ENCODE measurements at places on chromosomes 13 and 19. TPM values are rescaled to one million over a fixed set of nuclear protein-coding genes. Genes with fewer than 3 reads are reported as not detected.
A peak's percentile ranks its signal among the peaks of the same experiment; 100 is the strongest.

GRCh38 chr19:3175781-3176714, 2.5 kb upstream of the S1PR4 start:
- DNase-seq = no peak

GRCh38 chr19:9757544-9758501, 10.7 kb downstream of the ZNF846 start:
- no peak for DNase-seq

GRCh38 chr19:45141203-45141900, 19.4 kb downstream of the NKPD1 start:
- no peak for DNase-seq

DNA sequence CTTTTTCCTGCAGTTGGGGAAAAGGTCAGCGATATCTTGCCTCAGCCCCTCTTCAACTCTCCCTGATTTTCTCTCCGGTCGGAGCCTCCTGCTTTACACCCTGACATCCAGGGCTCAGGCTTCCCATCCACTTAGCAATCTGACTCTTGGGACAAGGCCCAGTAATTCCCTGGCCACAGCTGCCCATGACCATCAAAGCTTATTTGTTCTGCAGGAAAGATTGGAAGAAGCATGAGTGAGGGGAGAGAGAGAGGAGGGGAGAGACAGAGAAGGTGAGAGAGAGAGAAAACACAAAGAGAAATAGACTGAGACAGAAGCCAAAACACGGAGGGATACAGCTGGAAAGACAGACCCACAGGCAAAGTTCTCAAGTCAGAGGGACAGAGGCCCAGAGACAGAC, 13.7 kb downstream of the SYT3 start:
- no peak for DNase-seq

- DNase-seq = no peak
Observed at GRCh38 chr19:17406046-17406886, 836 bp upstream of the BST2 start.

GRCh38 chr19:40687525-40688016, 2.9 kb downstream of the NUMBL start:
- no peak for DNase-seq

GRCh38 chr19:57231686-57232085, 863 bp downstream of the AURKC start:
- no peak for DNase-seq

- DNase-seq = no peak
Observed at GRCh38 chr13:114313061-114313860, 1.0 kb upstream of the CHAMP1 start.

- no peak for DNase-seq
Observed at GRCh38 chr13:106440866-106441265, 94.6 kb downstream of the EFNB2 start.

GRCh38 chr13:110540871-110541525, 20.5 kb downstream of the RAB20 start:
- no peak for DNase-seq

DNA sequence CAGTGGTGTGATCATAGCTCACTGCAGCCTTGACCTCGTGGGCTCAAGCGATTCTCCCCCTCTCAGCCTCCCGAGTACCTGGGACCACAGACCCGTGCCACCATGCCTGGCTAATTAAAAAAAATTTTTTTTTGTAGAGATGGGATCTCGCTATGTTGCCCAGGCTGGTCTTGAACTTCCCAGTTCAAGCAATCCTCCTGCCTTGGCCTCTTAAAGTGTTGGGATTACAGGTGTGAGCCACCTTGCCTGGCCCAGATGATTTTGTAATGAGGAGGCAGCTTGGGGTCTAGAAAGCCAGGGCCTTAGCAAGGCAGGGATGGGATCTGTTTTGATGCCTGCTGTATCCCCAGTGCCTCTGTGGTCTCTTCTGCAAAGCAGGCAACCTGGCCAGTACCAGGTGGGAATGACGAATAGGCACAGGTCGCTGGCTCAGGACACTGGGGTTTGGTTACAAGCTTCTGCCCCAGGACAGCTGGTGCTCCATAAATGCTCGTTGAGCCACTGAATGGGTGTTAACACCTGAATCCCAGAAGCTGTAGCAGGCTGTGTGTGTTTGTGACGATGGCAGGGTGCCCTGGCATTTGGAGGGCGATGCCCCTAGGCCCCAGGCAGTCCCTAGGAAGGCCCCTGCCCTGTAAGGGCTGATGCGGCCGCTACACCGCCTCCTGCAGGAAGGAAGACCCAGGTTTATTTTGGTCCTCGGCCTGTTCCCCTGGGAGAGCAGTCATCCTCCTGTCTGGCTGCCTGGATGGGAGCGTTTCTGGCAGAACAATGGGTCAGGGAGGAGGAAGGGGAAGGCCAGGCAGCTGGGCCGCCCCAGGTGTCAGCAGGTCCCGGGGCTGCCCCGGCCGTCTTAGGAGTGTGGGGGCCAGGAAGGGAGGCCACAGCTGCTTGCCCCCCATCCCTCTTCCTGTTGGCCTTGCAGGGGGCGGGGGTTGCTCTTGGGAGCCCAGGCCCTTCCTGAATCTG, 8.6 kb downstream of the TNFAIP8L1 start:
- DNase-seq = no peak

DNA sequence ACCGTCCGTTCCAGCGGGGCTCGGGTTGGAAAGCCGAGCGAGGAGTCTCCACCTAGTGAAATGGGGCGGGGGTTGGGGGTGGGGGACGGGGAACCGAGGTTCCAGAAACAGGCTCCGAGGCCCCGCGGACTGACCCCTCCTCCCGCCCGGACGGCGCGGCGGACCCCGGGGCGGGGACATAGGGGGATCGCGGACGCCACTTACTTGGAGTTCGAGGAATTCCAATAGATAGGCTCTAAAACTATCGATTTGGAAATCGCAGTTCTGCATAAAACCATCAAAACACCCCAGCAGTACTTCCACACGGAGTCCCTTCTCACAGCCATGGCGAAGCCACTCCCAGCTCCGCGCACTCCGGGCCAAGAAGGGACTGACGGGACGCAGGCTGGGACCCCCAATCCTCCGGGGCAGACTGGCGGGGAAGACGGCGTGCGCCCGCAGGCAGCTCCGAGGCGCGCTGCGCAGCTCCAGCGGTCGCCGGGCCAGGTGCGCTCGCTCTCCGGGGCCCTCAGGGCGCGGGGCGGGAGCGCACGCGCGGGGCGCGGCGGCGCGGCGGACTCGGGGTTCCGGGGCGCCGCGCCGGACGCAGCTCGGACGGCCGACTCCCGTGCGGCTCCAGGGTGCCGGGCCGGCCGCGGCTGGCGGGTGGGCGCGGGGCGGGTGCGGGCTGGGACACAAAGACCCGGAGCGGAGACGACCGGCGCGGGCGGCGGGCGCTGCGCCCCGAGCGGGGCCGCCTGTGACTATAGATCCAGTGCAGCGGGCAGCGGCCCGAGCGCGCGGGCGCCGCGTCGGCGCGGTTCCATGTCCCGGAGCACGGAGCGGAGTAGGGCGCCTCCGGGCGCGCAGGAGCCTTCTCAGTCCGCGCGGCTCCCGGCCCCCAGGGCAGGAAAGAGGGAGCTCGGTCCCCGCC, 567 bp downstream of the EFNB2 start:
- DNase-seq = no peak

DNA sequence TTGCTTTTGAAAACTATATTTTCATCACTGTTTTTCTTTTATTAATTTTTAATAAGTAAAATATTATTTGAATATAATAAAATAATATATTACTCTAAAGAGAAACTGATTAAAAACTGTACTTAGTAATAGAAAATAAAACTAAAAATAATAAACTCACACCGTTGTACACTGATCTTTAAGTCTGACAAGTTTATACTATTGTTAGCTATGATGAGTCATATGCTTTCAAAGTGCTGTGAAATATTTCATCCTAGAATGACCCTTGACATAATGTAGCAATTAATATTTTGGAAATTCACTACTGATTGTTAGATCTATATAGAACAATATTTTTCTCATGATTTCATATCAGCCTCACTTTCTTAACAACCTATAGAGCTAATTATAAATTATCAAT, 1040.6 kb upstream of the SPRY2 start:
- no peak for DNase-seq

- no peak for DNase-seq
Observed at GRCh38 chr19:4847190-4847973, 15.9 kb upstream of the TICAM1 start.

GRCh38 chr19:11203194-11204075, 6.1 kb upstream of the KANK2 start:
- DNase-seq = peak; percentile 73

DNA sequence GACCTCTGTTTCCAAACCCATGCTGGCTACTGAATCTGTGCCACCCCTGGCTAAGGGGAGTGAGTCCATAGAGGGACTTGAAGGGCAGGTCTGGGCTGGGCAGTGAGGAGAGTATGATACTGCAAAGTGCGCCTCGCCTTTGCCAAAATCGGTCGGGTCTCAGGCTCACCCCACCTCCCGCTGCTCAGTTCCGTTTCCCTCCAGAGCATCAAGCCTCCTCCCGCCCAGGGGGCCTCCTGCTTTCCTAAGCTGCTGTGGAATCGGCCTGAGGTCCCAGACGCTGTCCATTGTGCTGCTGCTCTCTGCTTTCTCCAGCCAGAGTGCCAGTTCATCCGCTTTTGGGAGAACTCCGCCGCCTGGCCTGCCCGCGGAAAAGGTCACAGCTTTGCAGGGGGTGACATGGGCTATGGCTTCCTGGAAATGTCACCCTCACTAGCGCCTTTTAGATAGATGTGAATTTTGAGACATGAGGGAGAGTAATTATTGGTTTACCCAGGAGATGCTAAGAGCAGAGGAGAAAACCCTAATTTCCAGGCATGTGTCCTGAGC, 1418.4 kb downstream of the UQCRFS1 start:
- no peak for DNase-seq

GRCh38 chr13:35704331-35704730, 227.8 kb upstream of the MAB21L1 start:
- DNase-seq = no peak

DNA sequence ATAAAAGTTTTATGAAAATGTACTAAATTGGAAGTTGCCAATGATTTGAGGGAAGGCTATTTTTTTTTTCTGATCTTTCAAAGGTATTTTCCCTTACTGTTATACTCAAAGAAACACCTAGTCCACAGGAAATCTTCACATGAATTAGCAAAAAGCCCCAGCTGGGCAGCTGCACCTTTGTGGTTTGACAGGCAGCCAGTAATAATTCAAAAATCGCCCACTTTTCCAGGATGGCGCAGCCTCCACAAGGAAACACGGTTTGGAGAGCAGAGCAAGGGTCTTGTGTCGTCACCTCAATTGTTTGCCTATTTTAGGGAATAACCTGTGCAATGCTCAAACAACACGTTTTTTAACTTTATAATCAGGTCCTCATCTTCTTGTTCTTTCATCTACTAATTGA, 324.9 kb upstream of the GPC6 start:
- DNase-seq = no peak

- DNase-seq = no peak
Observed at GRCh38 chr13:74770361-74770760, 636.2 kb upstream of the KLF12 start.

- no peak for DNase-seq
Observed at GRCh38 chr13:93861818-93862217, 617.7 kb downstream of the DCT start.

GRCh38 chr19:57712222-57712621, 3.2 kb upstream of the ZNF154 start:
- DNase-seq = no peak

DNA sequence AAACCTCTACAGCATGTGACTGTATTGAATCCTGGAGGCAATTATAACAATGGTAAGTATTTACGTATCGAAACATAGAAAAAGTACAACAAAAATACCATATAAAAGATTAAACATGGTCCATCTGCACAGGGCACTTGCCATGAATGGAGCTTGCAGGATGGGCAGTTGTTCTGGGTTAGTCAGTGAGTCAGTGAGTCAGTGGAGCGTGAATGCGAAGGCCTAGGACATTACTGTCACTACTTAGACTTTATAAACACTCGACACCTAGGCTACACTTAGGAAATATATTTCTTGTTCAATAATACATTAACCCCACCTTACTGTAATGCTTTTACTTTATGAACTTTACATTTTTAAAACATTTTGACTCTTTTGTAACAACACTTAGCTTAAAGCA, 35.6 kb upstream of the TMTC4 start:
- no peak for DNase-seq

GRCh38 chr19:17944301-17944700, 11.5 kb downstream of the CCDC124 start:
- no peak for DNase-seq

Gene COPE
- 213 TPM for total RNA-seq

Gene GJB6
- total RNA-seq = not detected

Gene PDX1
- 3.7 TPM for total RNA-seq

Gene S1PR4
- not detected for total RNA-seq

Gene SYNGR4
- not detected for total RNA-seq

Gene OR7A10
- total RNA-seq = not detected

Gene SF3A2
- 129 TPM for total RNA-seq

Gene DMWD
- 76.3 TPM for total RNA-seq

Gene ZFP28
- not detected for total RNA-seq

Gene LGALS14
- total RNA-seq = 2.4 TPM

Gene FGF21
- 3.0 TPM for total RNA-seq

Gene EDNRB
- 21.7 TPM for total RNA-seq

Gene CBLC
- total RNA-seq = 43.6 TPM
